ENCODE measurements at places on chromosomes 2 and 18. TPM values are rescaled to one million over a fixed set of nuclear protein-coding genes. Genes with fewer than 3 reads are reported as not detected.

GRCh38 chr2:199833525-199833924, 17.5 kb downstream of the FTCDNL1 start:
- no peak for DNase-seq

GRCh38 chr2:112841295-112842044, 4.9 kb upstream of the IL1B start:
- no peak for DNase-seq

DNA sequence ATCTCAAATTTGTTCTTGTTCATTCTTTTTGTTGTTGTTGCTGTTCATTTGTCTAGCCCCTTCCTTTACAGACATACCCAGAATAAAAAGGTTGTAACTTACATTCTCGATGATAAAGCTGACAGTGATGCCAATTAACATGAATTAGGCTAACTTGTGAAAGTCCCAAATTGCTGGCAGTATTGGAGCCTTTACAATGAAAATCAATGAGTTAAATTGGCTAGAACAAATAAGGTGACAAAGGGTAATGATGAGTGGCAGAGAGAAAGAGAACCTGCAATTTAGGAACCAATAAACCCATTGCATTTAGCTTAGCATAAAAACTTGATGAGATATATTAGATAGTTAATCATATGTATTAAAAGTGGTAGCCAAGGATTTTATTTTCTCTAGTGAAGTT, 521.0 kb downstream of the ADCYAP1 start:
- no peak for DNase-seq

- DNase-seq, result peak; percentile 18
Measured at GRCh38 chr2:96923810-96924774, 54.2 kb upstream of the SEMA4C start.

GRCh38 chr2:44965684-44966083, 24.2 kb downstream of the SIX3 start:
- DNase-seq, result no peak

DNA sequence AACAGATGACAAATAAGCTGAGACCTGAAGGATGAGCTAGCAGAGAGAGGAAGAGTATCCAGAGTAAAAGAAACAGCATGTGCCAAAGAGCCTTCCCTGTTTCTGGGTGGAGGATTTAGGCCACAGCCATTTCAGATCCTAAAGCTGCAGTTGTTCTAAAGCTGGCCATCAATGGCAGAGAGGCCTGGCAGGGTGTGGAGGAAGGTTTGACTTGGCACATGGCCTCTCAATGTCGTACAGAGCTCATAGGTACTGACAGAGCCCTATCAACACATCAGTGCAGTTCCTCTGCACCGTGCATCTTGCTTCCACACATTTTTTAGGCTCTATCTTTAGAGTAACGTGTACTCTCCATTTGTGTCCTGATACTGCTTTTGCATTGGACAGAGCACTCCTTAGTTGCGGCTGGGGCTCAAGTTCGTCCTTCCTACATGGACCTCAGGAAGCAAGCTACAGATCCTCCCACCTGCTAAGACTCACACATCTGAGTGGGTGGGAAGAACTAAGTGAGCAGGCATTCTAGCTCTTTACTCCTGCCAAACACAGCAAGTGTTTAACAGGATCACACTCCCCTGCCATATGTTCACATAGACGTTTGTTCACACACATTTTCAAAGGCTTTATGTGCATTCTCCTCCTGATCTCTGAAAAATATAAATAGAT, 3.0 kb upstream of the CHMP3 start:
- no peak for DNase-seq

DNA sequence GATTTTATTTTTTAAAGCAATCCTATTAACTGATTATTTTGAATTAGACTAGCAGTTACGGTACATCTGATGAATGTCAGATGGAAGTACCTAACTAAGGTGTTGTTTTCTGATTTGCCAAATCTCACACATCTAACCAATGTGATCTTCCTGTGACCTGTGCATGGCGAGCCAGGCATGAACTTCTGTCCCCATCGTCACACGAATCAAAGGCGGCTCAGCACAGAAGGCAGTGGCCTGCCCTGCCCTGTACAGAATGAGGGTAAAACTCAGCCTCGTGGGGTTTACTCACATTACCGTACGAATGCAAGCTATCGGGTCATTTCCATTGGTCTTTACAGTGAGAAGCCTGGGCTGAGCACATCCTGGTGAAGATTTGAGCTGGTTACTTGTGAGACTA, 87.3 kb downstream of the WDSUB1 start:
- no peak for DNase-seq

DNA sequence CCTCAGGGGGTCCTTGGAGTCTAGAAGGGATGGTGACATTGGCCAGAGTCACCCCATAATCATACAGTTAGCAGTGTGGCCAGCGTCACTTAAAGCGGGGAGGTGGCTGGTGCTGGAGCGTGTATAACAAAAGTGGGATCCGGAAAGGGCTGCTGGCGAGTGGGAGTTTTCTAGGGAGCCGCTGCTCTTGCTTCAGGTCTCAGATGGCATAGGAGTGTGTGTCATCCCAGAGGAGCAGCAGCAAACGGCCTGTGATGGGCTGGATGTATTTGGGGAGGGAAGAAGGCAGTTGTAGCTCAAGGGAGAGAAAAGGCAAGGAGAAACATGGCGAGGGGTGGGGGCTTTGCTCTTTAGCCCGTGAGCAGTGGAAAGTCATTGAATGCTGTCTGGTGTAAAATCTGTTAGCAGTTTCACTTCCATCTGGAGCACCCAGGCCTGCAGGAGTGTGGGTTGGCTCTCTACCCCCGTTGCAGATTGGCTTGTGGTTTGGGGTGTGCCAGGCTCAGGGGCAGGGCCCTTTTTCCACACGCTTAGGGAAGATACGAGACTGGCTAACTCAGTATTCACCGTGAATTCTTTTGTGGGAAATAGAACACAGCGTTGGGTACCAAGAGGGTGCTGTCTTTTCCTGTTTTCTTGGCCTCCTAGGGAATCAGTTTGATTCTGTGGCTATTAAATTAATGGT, 120.5 kb downstream of the AGAP1 start:
- no peak for DNase-seq

The MAB21L4 gene
- 6.1 TPM for total RNA-seq

GRCh38 chr2:36351736-36352349, 3.7 kb upstream of the CRIM1 start:
- no peak for DNase-seq

DNA sequence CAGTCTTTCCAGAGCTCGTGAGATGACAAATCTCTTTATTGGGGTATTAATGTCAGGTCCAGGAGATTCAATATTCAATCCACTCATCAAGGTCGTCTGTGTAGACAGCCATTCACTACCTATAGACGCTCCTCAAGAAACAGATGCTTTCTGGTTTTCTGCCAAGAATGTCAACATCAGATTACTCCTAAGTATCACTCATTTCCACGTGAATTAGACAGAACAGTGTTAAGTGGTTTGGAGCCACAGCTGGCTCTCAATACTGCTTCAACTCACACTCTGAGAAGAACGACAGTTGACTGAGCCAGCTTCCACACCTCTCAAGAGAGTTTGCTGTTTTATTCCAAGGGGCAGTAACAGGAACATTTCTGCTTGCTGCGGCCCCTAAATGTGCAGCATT, 113.5 kb upstream of the NEDD4L start:
- no peak for DNase-seq

DNA sequence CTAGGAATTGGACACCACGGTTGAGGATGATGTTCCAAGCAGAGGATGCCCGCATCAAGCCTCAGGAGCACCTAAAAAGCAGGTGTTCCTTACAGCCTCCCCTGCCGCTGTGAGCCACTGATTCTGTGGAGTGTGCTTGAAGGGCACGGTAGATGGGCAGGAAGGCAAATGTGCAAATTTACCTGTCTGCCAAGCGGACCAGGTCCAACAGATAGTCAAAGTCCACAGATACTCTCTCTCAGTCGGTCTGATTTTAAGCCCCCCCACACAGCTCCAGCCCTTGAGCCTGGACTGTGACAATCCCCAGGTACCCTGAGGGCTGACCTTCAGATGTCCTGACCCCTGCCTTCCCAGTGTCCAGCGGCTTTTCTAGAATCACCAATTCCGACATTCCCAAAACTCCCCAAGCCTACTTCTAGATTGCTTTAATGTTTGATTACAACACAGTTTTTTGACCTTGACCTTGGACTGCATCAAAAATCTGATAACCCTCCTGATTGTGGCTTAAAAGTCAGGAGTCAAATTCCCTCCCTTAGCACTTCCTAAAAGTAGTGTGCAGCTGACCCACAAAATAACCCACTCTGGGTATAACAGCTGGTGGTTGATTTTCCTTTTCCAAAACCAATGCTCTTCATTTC, 208.8 kb upstream of the NCKAP5 start:
- no peak for DNase-seq

The G6PC2 gene
- total RNA-seq, result not detected

The FSHR gene
- total RNA-seq, result 0.54 TPM

GRCh38 chr2:101305035-101305434, 3.5 kb downstream of the RNF149 start:
- no peak for DNase-seq

The TMEM200C gene
- total RNA-seq, result 0.31 TPM

The USP14 gene
- 41.9 TPM for total RNA-seq

The ALPP gene
- not detected for total RNA-seq

- no peak for DNase-seq
Measured at GRCh38 chr2:170362871-170363631, 185.1 kb downstream of the MYO3B start.

DNA sequence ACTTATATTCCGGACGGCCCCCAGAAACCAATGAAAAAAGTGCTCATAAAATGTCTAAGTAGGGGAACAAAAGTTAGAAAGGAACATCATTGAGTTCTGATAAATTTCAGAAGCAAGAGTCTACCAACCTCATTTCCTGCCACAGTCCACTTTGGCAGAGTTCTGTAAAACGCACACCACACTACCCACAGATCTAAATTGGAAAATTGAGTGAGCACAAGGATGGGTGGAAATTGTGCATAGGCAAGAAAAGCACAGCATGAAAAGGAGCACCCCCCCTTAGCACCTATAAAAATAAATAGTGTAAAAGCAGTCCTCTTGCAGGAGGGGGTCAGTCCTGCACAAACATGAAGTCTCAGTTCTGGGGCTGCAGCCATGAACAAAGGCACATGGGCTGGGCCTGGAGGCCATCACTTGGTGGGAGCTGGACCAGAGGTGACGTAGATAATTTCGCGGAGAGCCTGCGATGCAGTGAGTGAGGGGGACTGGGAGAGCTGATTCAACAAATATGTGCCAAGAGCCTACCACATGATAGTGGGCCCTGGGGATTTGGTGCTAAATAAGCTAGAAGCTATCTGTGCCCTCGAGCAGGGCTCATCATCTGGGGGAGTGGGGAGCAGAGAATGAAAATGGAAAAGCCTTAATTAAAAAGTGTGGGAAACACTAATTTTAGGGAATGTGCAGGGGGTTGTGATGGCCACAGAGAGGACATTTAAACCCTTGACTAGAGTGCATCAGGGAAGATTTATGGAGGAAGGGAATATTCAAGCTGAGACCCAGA, 48.9 kb upstream of the SPP2 start:
- no peak for DNase-seq

Data from kidney (tissue), 22 donors.